ENCODE measurements at places on chromosomes 5 and 9.

DNA sequence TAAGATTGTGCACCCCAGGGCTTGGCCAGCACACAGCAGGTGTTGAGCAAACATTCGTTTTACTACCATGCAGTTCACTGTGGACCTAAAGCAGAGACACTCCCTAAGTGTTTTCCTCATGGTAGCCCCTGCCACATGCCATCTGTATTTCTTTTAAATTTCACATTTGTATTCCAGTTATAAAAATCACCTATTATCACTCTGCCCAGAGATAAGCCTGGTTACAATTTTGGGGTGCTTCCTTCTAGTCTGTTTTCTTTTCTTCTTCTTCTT is 10.9 kb upstream of the FIBCD1 start:
- DNase-seq = no peak

DNA sequence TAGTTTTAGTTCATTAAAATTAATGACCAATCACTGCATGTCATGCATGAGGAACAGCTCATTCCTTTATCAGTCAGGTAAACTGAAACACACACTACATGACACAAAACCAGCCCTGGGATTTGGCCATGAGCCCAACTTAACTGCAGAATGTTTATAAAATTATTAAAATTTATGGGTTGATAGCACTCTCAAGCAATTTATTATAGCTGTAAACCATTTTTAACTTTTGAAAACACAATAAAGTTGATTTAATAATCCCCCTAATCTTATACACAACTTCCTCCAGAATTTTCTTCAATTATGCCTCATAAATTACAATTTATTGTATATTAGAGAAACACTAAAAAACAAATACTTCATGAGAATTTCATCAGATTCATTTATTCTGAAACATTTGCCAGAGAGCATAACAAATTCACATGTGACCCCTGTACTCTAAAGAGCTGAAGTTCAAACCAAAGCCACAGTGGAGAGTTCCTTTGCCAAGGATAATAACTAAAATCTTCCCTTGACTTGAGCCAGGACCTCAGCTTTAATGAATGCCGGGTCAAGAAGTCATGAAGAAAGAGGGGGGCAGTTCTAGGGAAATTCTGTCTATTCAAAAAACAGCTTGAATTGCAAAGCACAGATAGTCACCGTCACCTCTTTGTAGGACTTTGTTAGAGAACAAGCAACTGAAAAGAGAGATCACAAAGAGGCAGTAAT is 763.7 kb upstream of the GRAMD2B start:
- no peak for DNase-seq

- no peak for DNase-seq
These were observed 9.6 kb downstream of the MTMR12 start for GRCh38 chr5:32302835-32303754.

GRCh38 chr9:30628915-30629567 is 1755.4 kb upstream of the ACO1 start:
- DNase-seq = no peak

DNA sequence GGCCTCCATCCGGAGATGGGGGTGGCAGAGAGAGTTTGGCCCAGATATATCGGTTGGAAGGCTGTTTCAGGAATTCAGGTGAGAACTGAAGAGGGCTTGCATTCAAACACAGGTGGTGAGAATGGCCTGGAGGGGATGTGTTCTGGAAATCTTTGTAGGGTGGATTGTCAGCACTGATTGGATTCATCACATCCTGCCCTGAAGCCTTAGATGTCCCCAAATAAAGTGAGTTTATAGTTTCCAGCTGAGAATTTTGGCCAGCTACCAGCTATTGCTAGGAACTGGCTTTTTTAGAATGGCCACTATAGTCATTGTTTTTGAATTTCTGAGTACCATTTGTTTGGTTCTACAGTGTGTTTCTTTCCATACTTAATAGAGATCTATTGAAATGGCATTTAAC is 46.1 kb upstream of the ANKH start:
- DNase-seq = no peak

GRCh38 chr5:28156981-28157380 is 1118.6 kb upstream of the CDH9 start:
- no peak for DNase-seq

DNA sequence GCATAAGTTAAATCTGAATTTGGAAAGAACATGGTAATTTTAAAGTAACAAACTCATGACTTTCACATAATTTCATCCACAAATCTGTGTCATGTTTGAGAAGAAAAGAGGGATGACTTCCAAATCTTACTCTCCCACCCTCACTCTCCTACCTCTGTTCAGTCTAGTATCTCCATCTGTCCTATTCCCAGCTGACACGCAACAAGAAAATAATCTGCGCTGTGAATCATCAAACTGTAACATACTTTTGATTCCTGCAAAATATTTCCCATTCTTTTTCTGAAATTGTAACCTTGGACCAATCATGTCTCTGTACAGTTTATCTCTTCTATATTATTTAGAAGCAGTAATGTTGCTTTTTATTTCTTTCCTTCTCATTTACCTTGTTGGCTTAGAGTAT is 91.4 kb downstream of the SLC12A2 start:
- DNase-seq = no peak

- no peak for DNase-seq
These were observed 20.3 kb downstream of the TNPO1 start for GRCh38 chr5:72836810-72837209.

GRCh38 chr5:130601-131131 is 38.7 kb downstream of the PLEKHG4B start:
- DNase-seq = no peak

DNA sequence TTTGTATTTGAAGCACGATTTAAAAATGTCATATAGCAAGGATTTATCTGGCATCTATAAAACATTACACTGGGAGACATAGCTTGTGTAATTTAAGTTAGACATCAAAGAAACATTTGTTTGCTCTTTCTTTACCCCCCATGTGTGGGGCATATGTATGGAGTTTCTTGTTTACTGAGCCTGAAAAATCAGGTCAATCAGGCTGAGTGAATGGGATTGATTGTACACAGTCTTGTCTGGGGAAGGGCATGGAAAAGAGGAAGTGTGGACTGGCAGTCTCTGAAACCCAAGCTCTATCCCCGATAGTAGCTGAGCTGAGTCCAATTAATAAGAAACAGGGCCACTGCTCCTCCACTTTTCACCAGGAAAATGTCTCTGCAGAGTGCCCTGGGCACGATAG is 49.4 kb downstream of the SLC46A2 start:
- DNase-seq = no peak

GRCh38 chr9:13862654-13863053 is 451.3 kb downstream of the NFIB start:
- DNase-seq = no peak

DNA sequence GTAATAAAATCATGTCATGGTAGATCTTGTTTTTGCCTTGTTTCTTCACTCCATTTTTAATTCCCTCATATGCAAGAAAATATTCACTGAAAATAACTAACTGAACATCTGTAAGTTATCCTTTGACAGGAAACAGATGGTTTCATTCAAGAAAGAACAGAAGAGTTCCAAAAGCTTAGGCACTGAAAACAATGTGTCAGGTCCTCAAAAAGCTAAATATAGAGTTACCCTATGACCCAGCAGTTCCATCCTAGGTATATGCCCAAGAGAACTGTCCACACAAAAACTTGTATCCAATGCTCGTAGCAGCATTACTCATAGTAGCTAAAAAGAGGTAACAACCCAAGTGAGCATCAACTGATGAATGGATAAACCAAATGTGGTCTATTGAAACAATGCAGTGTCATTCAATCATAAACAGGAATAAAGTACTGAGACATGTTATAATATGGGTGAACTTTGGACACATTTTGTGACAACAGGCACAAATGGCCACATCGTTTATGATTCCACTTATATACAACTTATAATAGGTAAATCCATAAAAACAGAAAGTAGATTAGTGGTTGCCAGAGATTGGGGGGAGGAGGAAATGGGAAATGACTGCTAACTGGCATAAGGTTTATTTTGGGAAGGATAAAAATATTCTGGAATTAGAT is 231.0 kb downstream of the FRMD3 start:
- DNase-seq = no peak

GRCh38 chr5:42641336-42642005 is 115.1 kb upstream of the CCDC152 start:
- DNase-seq = no peak

DNA sequence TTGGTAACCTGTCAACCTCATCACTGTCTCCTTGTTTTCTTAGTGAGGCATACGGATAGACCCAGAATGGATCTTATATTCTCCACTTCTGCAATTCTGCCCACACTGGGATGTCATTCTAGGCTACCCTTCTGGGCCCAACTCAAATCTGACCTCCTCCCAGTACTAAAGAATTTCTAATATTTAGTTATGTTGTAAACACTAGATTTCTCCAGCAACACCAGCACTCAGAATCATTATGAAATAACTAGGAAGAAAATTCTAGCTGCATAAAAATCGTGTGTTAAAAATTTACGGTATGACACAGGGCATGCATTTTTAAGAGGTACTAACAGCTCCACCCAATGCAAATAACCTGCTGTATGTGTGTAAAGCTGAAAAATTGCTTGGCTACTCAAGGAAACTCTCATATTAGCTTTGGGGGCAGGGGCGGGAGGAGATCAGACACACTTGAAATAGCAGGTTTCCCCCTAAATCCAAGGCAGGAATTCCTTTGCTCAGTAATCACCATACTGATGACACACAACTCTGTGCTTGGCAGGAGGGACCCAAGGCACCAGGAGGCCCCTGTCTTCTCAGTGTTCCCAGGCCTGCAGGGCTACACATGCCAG is 27.3 kb downstream of the MACROH2A1 start:
- DNase-seq = no peak

GRCh38 chr5:156920042-156920860 is 42.8 kb downstream of the TIMD4 start:
- peak; percentile 78 for DNase-seq

DNA sequence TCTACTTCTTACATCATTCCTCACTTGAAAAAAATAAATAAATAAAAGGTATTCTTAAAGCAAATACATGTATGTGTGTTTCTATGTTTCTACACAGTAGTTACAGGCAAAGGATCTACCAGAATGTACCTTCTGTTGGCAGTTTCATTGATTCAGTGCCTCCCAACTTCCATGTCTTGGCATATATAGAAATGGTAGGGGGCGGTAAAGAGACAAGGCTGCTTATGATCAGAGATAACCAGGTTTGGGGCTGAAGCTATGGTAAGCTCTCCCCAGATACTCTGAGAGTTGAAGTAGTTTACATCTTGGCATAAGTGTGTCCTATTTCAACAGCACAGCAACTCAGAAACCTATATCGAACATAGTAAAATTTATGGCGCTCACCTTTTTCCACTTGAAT is 1075.4 kb upstream of the C9orf72 start:
- no peak for DNase-seq

- no peak for DNase-seq
These were observed 245.8 kb downstream of the TLE4 start for GRCh38 chr9:79817438-79818004.

GRCh38 chr5:95620030-95620869 is at the start of gene GPR150:
TSS of gene GPR150 (plus strand) at chr5:95620087. CDS start at chr5:95620276, 189 bp downstream.
- DNase-seq = peak; percentile 83

GRCh38 chr5:12848709-12849108 is 944.5 kb upstream of the CTNND2 start:
- no peak for DNase-seq

GRCh38 chr5:27234916-27235315 is 196.5 kb upstream of the CDH9 start:
- no peak for DNase-seq

DNA sequence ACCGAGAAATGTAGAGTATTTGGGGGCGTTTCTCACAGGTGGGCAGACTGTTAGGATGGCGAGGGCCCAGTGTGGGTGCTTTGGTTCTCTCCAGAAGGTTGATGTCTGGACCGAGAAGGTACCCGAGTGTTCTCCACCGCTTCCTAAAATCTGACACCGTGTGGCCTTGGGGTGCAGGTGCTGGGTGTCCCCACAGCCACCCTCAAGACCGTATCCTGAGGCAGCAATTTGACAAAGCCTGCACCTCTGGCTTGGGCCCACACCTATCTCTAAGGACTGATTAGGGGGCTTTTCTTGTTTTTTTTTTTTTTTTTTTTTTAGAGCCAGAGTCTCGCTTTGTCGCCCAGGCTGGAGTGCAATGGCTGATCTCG is 1.3 kb downstream of the PPP1R26 start:
- DNase-seq = no peak

DNA sequence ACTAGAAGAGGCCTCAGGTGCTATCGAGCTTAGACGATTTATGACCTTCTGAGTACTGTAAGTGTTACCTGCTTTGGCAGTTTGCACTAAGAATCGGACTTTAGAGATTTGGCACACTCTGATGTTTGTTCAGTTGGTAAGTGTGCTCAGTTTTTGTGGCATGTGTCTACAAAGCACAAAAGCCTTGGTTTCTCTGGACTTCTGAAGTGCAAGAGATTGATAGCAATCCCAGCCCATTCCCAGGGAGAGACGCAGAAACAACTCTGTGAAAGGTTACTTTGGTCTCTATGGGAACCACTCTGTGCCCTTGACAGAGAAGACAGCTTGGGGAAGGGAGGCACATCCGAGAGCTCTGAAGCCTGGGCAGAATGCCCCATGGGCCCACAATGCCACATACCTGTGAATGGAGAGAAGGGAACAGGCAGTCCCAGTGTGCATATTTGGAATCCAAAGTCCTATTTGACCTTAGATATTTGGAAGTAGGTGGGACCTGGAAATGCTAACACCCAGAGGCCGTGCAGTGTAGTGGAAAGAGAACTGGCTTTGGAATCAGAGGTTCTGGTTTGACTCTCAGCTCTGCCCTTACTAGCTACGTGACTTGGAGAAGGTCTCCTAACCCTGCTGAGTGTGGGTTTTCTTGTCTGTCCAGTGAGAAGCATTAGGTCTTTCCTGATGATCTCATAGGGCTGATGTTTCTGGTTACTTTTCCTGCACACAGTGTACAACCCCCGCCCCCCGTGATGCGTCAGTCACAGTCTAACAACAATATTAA is 194.3 kb upstream of the VLDLR start:
- no peak for DNase-seq

DNA sequence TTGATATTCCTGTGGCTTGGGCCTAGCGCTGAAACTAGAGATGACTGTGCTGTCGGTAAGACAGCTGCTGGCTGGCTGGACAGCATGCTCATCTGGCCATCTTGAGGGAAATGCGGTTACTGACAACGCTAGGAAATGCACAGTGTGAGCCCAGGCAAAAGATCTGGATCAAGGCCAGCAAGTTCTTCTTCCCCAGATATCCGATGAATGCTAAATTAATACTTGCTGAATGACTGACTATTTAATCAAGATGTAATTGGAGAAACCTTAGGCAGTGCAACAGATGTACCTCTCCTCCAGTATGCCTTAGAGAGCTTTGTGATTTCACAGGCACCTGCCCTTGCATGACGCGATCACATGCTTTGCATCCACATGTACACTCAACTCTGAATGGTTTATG is 659.1 kb downstream of the EFNA5 start:
- DNase-seq = no peak

GRCh38 chr5:176621661-176622079 is 8.7 kb downstream of the SNCB start:
- DNase-seq = no peak

DNA sequence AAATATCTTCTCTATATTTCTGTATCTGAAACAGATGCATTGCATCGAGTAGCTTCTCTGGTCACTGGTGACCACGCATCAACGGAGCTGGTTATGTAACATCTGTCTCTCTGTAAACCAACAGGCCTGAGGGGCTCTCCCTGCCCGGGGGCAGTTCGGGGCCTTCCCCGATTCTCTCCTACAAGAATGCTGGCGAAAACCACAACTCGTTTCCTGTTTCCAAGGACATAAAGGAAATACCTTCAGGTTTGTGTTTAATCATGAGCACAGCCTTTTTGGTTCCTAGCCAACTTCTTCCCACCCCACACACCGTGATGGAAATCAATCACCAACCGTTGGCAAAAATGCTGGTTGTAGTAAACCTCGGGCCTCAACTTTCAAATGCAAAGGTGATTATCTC is 25.1 kb downstream of the GDNF start:
- DNase-seq = no peak

- no peak for DNase-seq
These were observed 164.3 kb upstream of the BRINP1 start for GRCh38 chr9:119533504-119533903.

Measured in activated T-cell treated with anti-CD3 and anti-CD28 coated beads, Interleukin-2, amount 50 U/mL, for 24 hours (primary cell).